ENCODE measurements at places on chromosomes 12 and 14.

- DNase-seq: no peak
Observed at GRCh38 chr12:68792952-68793351, 15.0 kb upstream of the MDM2 start.

GRCh38 chr12:25853316-25854095, 105.0 kb upstream of the RASSF8 start:
- no peak for DNase-seq

DNA sequence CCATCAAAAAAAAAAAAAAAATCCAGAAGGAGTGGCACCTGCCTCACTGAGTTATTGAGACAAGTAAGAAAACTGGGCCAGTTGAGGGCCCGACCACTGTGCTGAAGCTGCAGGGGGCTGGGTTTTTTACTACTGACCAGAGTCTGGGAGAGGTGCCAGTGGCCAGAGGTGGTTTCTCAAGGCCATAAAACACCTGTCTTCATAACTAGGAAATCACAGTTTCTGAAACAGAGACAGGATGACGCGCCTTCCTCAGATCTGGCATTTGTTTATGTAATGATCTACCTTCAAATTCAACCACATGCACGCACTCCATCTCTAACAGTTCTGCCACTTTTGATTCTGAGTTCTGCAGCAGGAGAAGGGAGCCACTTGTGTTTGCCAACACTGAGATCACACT, 12.7 kb downstream of the TSPAN11 start:
- no peak for DNase-seq

GRCh38 chr14:74219277-74220205, 19.7 kb upstream of the VSX2 start:
- no peak for DNase-seq

DNA sequence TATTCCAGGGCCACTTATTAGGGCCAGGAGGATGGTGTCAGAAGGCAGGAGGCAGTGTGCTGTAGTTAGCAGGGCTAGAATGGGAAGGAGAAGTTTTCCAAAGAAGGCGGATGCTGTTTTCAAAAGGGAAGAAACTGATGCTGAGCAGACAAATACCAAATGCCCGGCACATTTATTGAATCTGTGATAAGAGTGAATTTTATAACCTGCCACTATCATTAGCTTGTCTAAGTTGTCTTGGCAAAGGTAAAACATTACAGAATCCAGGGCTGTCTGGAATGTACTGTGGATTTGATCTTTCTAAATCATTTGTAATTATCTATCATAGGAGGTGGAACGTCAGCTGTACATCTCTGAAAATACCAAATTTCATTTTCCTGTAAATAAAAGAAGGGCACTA, 40.8 kb downstream of the NDUFA12 start:
- DNase-seq: no peak

GRCh38 chr14:73774241-73774570, 60.0 kb upstream of the PNMA1 start:
- DNase-seq: no peak
